ENCODE measurements at places on chromosomes 7 and 10.

DNA sequence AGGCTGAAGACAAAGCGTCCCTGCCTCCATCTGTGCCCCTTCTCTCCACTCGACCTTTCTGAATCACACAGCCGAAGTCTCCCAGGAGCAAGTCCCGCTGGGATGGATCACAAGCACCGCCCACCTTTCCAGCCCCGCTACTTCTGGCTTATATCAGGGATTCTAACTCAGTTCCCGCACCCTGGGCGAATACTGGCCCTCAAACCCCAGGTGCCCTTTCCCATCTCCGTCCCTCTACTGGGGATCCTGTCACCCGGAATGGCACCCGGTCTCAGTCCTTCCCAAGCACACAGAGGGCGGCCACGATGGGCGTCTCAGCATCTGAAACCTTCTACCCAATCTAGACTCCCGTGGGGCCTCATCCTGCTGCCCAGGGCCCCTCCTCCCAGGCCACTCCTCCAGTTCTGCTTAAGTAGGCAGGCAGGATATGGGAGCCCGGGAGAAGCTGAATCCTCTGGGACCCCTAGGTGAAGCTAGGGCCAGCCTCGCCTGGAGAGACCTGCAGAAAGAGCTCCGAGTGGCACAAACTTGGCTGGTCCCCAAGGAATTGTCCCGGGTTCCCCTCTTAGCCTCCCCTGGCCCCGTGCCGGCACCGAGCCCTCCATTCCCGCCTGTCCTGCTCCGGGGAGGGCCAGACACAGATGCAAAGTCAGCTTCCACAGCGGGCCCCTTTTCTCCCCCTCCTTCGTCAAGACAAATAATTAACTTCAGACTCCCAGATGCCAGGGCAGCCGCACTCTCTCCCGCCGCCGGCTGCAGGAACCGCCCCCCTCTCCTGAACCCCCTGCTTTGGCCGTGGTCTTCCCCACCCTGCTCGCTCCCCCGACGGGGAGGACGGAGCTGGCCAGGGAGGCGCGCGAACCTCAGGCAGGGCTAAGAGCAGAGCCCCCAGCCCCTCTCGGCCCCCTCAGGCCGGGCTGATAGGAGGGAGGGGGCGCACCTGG, 612 bp downstream of the KCP start:
- no peak for DNase-seq

- DNase-seq: no peak
Observed at GRCh38 chr7:128437426-128438332, 18.0 kb upstream of the HILPDA start.

GRCh38 chr7:70263471-70264255, 665.4 kb downstream of the AUTS2 start:
- DNase-seq: no peak

GRCh38 chr10:127720142-127720541, 16.8 kb upstream of the FOXI2 start:
- no peak for DNase-seq

DNA sequence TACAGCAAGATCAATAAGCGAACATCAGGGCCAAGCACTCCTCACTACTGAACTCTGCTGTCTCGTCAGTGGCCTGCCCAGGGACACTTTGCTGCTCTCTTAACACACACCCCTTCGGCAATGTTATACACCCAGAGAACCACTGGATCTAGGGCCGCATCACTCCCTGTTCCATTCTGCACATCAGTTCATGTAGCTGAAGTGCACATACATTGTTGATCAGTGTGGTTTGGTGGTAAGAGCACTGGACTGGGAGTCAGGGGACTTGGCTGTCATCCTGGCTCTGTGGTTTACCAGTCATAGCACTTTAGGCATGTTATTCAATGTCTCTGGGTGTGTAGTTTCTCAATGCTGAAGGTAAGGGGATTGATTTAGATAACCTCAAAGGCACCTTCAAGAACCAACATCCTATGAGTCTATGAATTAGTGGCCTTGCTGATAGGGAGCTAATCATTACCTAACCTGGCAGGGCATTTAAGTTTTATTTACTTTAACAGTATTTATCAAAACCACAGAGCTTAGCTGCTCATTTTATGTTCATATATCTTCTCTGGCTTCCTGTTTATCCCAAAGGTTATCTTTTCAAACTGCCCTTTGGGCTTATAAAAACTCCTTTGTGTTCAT, 24.8 kb downstream of the DUSP5 start:
- DNase-seq: no peak

GRCh38 chr10:84310470-84310869, 17.9 kb upstream of the CCSER2 start:
- DNase-seq: no peak

DNA sequence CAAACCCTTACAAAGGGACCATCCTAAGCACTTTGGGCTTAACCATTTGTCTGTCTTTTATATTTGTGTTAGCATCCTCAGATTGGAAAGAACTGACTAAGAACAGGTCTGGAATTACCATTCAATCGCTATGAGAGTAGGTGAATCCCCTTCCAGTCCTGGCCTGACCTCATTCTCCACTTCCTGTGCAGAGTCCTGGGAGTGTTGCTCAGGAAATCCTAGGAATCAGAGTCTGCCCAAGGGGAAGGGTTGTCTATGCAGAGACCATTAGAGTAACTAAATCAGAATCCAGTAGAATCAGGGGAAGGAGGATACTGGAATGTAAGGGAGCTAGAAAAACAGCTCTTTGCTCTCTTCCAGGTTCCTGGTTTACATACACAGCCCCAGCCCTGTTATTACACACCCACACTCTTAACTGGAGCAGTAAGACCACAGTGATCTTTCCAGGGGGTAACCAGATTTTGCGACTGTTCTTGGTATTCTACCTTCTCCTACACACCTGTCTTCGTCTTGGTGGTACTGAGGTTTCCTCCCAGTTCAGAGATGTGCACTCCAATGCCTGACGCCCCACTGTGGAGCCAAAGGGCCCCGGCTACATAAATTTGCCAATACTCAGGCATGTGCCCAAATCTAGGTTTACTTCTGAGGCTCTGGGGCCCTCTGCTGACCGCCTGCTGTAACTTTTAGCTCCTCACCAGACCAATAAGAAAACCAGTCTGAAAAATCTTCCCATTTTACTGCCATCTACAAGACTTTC, 103.7 kb downstream of the RNF216 start:
- peak; percentile 62 for DNase-seq

- no peak for DNase-seq
Observed at GRCh38 chr10:122515588-122516231, 44.8 kb upstream of the DMBT1 start.

GRCh38 chr7:75619636-75620035, 119.1 kb downstream of the HIP1 start:
- no peak for DNase-seq

- DNase-seq: no peak
Observed at GRCh38 chr10:22320591-22321155, at the start of gene BMI1. BMI1 (plus strand) TSS chr10:22321099; CDS start chr10:22326450, 5,351 bp downstream.

- no peak for DNase-seq
Observed at GRCh38 chr10:99981581-99982199, 28.1 kb downstream of the DNMBP start.

- DNase-seq: no peak
Observed at GRCh38 chr7:93819699-93820098, 70.9 kb downstream of the TFPI2 start.

- DNase-seq: no peak
Observed at GRCh38 chr10:33132626-33133025, 174.6 kb upstream of the ITGB1 start.

DNA sequence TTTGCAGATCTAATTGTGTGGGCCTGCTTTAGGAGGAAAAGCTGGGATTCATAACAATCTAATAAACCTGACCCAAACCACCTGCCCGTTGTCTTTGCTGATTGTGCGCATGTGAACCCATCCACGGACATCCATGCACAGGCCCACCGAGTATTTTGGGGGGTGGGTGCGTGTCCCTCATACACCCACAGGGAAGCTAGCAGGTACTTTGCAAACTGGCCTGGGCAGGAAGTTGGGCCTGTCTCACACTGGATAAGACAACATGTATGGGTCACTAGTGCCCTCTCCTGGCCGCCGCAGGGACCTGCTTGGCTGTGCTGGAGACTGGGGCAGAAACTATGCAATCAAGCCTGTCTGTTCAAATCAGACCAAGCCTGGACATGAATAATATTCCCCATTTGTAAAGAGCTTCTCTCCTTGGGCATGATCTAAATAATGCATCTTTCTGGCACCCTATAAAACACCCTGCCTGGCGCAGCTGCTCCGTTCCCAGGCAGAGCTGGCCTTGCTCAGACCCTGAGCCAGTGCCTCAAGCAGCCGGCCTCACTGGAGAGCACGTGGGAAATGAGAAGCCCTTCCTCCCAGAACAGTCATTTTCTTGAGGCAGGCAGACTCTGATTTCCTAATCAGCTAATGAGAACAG, 15.8 kb downstream of the ECHDC3 start:
- DNase-seq: peak; percentile 40

DNA sequence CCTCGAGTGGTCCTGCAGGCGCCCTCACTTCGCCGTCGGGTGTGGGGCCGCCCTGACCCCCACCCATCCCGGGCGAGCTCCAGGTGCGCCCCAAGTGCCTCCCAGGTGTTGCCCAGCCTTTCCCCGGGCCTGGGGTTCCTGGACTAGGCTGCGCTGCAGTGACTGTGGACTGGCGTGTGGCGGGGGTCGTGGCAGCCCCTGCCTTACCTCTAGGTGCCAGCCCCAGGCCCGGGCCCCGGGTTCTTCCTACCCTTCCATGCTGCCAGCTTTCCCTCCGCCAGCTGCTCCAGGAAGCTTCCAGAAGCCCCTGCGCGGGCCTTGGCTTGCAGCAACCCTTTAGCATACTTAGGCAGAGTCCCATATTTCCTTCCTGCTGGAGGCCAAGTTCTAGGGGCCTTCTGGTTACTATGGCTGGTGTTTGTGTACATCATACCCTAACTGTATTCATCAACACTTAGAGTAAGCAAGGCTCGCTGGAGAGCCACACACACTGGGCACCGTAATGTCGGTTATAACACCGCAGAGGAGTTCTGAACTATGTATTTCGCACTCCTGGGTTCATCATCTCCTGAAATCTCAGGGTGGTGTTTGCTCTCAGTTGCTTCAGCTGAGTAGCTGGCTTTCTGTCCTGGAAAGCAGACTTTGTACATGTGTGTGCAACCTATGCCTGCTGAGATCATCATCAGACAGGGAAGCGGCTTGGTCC, 471 bp downstream of the MGMT start:
- no peak for DNase-seq

DNA sequence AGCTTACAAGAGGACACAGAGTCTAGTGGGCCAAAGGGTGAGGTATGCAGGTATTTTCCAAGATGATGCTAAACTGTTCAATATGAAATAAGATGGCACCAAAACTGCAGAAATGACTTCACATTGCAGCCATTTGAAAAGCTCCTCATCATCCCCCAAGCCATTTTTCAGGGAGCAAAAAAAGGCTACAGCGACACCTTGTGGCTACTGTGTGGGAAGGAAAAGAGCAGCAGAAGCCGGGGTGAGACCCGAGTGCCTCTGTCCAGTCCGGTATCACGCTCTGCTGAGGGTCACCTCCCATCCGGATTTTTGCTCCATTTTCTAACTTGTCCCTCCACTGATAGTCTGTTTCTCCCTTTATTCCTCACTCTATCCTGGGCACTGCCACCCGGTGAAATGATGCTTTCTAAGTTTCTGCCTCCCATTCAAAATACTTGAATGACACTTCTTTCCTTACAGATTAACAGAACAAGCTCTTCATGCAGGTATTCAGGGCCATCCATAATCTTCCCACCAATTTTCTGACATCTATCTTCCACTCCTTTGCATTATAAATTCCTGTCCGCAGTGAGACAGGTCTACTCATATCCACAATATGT, 220.2 kb downstream of the DGKI start:
- no peak for DNase-seq

- DNase-seq: no peak
Observed at GRCh38 chr10:2380218-2380617, 642.9 kb upstream of the ADARB2 start.

GRCh38 chr7:92655346-92655884, 65.2 kb upstream of the FAM133B start:
- no peak for DNase-seq

Measured in pulmonary artery endothelial cell (primary cell).